ENCODE measurements at places on chromosomes 11 and 22. TPM values are rescaled to one million over a fixed set of nuclear protein-coding genes. Genes with fewer than 3 reads are reported as not detected.

The MS4A3 gene
- not detected for total RNA-seq

DNA sequence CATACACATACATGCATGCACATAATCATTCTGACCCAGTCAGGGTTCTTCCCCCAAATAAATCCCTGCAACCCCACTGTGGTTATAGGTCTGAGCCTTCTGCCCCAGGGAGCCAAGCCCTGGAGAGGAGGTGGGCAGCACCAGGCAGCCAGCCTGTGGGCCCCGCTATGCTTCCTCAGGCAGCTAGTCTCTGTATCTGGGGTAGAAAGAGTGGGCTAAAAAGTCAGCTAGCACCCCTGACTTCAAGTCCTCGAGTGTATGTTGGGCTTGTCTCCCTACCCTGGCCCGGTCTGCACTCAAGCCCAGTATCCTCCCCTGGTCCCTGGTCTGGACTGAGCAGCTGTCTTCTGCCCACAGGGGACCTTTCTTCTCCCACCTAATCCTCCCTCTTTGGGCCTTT lies 28.0 kb downstream of the KCNQ1OT1 start:
- DNase-seq, result no peak

DNA sequence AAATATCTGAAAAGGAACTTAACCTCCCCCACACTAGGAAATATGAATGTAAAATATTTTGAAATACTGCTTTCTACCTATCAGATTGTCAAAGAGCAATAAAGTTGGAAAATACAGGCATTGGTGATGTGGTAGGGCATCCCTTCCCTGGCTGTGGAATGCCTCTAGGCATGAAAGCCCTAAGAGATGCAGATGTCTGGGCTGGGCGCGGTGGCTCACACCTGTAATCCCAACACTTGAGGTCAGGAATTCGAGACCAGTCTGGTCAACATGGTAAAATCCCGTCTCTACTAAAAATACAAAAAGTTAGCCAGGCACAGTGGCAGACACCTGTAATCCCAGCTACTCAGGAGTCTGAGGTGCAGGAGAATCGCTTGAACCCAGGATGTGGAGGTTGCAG lies 22.0 kb downstream of the ARAP1 start:
- DNase-seq, result no peak

DNA sequence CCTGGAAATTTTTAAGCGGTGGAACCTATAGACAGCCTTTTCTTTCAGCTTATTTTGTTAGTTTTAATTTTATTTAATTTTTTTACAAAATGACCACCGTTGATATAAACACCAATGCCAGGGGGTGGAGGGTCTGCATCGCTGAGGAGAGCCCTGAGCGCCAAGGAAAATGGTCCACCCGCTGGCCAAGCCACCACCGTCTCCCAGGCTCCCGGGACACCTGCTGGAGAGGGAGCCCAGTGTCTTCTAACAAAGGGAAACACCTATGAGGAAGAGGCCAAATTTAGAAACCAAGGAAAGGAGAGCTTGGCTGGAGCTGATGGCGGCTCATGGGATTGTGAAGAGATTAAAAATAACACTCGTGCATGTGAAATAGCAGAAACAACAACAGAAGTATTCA lies 288 bp upstream of the KRTAP5-8 start:
- no peak for DNase-seq

GRCh38 chr22:17228725-17229126 lies 9.5 kb upstream of the ADA2 start:
- no peak for DNase-seq

The SYCE3 gene
- total RNA-seq, result not detected

The CATSPER1 gene
- total RNA-seq, result not detected

DNA sequence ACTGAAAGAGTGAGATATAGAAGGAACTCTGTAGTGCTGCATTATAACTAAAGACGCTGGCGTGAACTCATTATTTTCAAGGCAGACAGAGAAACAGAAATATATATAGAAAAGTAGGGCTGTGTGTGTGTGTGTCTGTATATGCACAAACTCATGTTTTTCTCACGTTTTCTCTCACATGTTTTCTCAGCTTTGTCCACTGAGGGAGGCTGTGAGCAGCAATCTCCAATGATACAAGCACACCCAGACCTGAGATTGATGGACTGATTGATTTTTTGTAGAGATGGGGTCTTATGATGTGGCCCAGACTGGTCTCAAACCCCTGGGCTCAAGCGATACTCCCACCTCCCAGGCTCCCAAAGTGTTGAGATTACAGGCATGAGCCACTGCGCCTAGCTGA lies 122.5 kb downstream of the SERGEF start:
- no peak for DNase-seq

The KCNQ1OT1 gene
- 3.4 TPM for total RNA-seq

DNA sequence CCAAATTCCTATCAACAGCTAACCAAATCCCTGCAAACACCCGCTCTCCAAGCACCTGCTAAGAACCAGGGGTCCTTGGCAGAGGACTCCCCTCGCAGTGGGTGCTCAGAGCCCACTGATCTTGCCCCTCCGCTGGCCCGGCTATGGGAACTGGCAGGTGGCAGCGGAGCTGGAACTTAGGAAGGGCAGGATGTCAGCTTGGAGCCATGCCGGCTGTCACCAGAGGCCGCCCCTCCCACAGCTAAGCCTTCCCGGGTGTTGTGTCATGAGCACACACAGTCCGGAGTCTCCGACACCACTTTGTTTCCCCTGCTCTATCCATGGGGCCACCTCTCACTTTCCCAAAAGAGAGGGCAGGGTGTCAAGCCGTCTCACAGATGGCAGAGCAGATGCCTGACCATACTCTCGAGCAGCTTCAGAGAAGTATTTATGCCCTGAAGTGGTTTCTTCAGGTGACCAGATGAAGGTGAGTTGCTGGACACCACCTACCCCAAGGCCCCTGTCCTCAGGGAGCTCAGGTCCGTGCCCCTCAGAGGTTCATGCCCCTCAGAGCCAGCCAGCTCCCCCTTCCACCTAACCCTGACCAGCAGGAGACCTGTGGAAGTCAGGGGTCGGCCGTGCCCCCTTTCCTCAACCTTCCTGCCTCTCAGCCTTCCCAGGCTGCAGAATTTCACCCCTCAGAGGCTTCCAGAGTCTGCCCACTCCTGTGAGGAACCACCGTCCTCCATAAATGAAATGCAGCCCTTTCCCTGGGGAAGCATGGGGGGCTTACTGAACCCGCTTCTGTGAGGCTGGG lies 545.7 kb upstream of the B3GAT1 start:
- DNase-seq, result no peak

GRCh38 chr11:31702966-31703365 lies 108.2 kb downstream of the PAX6 start:
- no peak for DNase-seq

GRCh38 chr11:123180166-123180565 lies 14.9 kb downstream of the CLMP start:
- DNase-seq, result no peak

- DNase-seq, result no peak
Measured at GRCh38 chr22:31097941-31098631, 9.3 kb downstream of the SELENOM start.

Measured in OCI-LY7 (cell line).